Stimulated activated CD4-positive, alpha-beta T cell treated with anti-CD3 and anti-CD28 coated beads, Interleukin-2, amount 100 ng/mL, for 24 hours (primary cell): ENCODE measurements at places on chromosomes 3 and 15.

- no peak for DNase-seq
Measured at GRCh38 chr15:47384341-47384740, 333.0 kb upstream of the SEMA6D start.

- no peak for DNase-seq
Measured at GRCh38 chr3:2628117-2628516, 482.1 kb downstream of the IL5RA start.

DNA sequence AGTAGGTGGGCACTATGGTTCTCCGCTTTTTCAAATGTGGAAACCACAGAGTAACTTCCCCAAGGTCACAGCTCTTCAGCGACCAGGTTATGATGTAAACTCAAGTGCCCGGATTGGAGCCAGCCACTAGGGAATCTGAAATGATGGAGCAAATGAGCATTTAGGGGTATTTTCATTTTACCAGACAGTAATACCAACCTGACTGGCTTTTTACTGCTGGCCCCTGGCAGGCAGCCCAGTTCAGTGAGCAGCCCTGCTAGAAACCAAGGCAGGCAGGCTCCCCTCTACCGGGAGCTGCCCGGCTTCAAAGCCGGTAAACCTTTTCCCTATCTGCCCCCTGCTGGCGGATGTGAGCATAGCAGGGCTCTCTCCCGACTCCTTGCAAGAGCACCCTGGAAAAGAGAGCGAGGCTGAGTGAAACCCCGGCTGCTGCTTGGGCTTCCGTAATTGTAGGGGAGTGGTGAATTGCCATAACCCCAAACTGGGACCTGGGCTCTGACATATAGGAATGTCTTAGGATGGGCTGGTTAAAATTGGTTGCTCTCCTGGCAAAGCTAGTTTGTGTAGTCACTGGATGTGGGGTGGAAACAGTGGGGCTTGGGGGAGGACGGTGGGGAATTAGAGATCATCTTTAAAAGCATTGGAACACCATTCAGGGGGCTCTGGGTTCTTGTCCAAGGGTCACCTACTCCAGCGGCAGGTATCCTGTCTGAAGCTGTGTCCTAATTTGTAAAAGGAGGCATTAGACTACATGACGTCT, 98.0 kb upstream of the TNFAIP8L3 start:
- DNase-seq, result peak; percentile 90

DNA sequence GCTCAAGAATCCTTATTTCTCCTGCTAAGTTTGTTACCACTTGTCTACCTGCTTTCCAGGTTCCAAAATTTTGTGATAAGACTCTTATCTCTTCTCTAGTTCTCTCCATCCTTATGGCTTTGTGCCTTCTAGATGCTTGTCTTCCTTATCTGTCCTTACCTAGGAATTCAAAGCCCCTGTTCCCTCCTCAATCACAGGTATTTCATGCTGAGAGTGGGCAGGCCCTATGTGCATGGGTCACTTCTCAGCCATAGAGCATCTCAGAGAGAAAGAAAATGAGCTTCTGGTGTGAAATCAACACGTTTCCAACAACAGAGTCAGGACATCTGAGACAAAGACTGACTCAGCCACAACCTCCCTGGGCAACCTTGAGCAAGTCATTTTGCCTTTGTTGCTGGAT, 214.1 kb upstream of the TLE3 start:
- no peak for DNase-seq

DNA sequence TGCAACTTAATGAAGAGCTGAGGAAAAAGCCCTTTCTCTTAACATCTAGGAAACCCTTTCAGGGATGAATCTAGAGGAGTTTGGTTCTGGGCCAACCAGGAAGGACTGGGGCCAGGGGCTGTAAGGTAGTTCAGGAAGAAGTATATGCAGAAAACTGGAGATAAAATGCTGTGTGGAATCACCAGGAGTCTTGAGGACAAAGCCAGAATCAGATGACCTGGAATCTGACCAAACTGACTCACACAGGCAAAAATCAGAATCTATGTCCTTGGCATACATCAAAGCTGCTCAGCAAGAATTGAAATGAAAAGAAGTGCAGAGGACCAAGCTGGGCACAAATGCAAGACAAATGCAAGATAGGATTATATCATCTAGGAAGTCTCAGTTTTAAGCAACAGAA, 59.4 kb upstream of the ATP2C1 start:
- no peak for DNase-seq

- DNase-seq, result no peak
Measured at GRCh38 chr3:110470310-110470709, 601.3 kb upstream of the NECTIN3 start.

DNA sequence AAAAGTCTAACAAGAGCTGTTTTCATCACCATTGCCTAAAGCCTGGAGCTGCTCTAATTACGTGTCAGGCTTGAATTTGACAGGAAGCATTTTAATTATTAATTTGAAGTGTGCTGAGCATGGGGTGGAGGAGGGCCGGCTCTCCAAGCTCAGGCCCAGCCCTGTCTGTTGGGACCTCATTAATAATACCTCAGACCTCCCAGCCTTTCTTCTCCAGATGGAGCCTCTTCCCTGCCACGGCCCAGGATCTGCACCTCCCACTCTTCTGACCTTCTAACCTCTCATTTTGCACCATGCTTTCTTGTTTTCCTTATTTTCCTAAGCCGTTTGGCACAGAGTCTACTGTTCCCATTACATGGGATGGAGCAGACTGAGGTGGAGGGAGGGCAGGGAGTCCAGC, 30.0 kb downstream of the INSYN1 start:
- DNase-seq, result no peak
